Chondrocyte (in vitro differentiated cells): ENCODE measurements at places on chromosomes 11 and 22.

GRCh38 chr22:49906799-49907290 lies 11.4 kb downstream of the ALG12 start:
- DNase-seq, result no peak

DNA sequence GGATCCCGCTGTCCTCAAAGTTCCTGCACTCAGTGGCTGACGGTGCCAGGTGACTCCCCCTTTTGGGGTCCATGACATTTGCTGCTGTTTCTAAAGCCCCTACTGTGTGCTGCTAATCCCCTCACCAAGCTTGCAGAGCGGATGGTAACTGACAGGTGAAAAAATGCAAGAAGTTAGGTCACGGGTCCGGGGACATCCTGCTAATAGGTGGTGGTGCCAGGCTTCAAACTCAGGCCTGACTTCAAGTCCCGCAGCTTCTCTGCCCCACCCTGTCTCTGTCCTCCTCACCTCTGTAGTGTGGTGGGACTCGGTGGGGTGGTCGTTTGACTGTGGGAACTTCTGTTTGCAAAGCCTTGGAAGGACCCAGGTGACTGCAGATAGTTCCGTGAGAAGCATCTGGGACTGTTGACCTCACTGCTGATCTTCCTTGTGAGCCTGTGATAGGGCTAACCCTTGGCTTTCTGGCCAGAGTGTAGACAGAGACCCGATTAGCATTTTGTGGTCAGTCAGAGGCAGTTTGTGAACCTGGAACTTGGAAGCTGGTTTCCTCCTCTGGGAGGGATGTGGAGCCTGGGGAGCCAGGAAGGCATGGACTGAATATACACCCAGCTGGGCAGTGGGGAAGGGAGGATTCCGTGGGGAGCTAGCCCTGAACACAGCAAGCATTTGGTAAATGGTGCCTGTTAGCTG lies 115.4 kb upstream of the OR4B1 start:
- no peak for DNase-seq

DNA sequence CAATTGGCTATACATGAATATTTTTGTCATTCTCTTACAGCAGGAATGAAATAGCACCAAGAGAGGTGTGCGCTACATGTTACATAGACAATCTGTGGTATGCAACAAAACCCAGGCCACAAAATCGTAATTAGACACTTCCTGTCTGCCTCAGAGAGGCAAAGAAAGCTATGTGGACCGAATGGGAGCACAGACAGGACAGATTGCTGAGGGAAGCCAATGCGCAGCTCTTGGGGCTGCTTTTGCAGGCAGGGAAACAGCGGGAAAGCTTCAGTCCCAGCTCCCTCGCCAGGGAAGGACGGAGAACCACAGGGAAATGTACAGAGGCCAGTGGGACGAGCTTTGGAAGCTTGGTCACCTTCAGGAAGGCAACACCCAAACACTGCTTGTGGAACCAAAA lies 40.9 kb downstream of the SERPINH1 start:
- DNase-seq, result no peak

GRCh38 chr11:126392633-126393013 lies 37.1 kb downstream of the ST3GAL4 start:
- DNase-seq, result no peak

DNA sequence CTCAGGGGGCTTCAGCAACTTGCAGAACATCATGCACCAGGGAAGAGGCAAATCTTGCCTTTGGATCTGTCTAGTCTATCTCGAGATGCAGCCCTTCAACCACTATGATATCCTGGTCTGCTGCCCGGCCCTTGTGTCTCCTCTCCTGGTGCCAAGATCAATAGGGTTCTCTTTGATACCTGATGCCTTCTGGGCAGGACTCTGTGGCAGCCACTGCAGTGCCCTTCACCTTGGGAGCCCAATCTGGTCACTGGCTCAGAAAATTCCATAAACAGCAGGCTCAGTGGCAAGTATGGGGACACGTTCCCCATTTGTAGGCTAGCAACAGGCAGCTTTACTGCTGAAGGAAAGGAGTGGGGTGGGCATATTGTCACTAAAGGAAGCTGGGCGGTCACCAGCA lies 23.4 kb downstream of the SYN3 start:
- no peak for DNase-seq

DNA sequence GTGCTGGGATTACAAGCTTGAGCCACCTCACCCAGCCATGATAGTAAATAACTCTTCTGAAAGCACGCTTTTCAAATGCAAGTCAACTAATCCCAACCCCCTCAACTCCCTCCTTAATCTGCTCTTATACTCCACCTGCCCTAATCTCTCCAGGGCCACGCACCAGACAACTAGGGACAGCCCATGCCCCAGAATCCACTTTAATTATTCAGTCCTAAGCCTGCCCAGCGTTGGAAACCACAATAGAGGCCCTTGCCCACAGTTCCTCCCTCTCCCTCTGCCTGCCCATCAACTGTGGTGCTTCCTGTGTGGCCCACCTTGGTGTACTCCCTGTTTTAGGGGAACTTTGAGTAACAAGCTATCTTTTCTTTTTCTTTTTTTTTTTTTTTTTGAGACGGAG lies 2.7 kb upstream of the VPREB3 start:
- DNase-seq, result no peak

DNA sequence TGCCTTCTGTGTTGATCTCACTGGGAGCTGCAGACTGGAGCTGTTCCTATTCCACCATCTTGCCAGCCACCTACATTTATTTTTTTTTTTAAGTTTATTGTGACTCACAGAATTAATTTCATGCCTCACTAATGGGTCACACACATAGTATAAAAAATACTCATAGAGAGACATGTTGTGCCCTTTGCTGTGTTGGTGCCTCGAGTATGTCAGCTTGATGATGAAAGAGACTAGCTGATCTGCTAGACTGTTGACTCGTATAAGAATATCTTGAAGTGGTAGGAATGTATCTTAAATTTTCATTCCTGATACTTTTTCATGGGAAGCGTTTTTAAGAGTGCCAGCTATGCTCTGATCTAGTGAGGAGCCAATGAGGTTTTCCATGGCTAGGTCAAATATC lies 28.6 kb upstream of the AMPD3 start:
- no peak for DNase-seq

- DNase-seq, result no peak
These were observed 68.5 kb upstream of the IGLL5 start for GRCh38 chr22:22818861-22819855.

- DNase-seq, result no peak
These were observed 6.5 kb upstream of the RBM14 start for GRCh38 chr11:66609721-66610617.

GRCh38 chr11:84800755-84801346 lies 826.3 kb downstream of the DLG2 start:
- no peak for DNase-seq

- no peak for DNase-seq
These were observed 206.9 kb downstream of the DBX1 start for GRCh38 chr11:19953336-19953735.

DNA sequence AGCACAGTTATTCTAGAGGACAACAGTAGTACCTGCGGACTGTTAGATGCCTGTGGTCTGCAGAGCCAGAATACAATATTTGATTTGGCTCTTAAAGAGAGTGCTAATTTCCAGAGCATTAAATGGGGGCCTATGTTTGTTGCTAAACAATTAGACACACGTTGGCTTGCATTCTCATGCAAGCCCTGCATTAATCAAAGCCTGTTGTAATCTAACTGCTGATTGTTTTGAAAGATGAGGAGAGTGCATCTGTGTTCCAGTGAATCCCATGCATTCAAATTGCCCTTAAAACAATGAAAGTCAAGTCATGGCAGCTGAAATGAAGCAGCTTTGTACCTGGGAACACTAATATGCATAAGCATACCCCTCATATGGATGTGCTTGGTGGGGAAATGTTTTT lies 419.4 kb downstream of the DYNC2H1 start:
- no peak for DNase-seq

DNA sequence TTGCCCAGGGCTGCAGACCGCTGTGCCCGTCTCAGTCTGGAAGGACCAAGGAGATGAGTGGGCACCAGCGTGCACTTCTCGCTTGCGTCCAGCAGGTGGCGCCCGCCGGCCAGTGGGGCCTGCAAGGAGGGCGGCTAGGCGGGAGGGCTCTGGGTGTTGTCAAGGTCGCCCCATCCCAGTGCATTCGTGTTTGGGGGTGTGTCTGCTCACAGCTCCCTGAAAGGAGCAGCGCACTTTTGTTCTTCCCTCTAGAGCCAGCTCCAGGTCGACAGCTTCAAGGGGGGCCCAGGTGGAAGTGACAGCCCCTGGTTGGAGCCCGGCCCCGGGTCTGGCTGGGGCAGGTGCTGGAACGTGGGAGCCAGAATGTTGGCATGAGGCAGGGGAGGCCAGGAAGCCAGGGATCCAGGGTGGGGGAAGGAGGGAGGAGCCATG lies 23.4 kb upstream of the MPPED1 start:
- DNase-seq, result no peak

GRCh38 chr11:62539238-62539925 lies 7.2 kb downstream of the AHNAK start:
- DNase-seq, result no peak
